Brain (organoid and tissue), 16 donors: ENCODE measurements at places on chromosomes 16 and 17.

DNA sequence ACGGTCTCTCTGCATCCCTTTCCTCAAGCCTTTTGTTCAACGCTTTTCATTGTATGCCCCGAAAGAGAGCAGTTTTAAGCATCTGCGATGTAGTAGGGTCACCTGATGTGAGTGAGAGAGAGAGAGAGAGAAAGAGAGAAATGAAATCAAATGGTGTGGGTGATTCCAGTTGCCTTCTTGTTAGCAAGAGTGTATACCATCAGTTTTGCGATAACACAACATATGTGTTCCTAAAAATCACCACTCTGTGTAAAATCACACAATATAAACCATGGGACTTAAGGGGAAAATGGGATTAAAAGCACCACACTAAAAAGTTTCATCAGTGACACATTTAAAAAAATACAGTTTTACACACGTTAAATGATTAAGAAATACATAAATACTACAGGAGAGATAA lies 1102.7 kb upstream of the EEF2KMT start:
- peak; percentile 92 for DNase-seq

DNA sequence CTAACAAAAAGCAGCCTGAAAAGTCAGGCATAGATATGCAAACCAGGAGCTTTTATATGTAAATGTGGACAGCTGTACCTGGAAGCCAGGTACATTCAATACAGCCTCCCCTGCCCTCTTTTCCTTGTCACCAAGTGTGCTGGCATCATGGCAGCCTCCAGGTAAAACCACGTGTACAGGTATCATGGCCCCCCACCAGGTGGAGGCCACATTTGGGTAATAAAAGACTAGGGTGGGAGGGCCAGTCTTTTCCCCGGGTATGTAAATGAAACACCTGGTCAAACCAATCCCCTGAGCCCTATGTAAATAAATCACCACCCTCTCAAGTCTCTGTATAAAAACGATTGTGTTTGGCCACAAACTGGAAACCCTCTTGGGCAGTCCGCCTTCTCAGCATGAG lies 226.4 kb upstream of the GOT2 start:
- DNase-seq = no peak

GRCh38 chr17:2055292-2056205 lies 646 bp downstream of the HIC1 start:
- no peak for DNase-seq

GRCh38 chr17:4167786-4168185 lies 24.8 kb downstream of the CYB5D2 start:
- DNase-seq = no peak

DNA sequence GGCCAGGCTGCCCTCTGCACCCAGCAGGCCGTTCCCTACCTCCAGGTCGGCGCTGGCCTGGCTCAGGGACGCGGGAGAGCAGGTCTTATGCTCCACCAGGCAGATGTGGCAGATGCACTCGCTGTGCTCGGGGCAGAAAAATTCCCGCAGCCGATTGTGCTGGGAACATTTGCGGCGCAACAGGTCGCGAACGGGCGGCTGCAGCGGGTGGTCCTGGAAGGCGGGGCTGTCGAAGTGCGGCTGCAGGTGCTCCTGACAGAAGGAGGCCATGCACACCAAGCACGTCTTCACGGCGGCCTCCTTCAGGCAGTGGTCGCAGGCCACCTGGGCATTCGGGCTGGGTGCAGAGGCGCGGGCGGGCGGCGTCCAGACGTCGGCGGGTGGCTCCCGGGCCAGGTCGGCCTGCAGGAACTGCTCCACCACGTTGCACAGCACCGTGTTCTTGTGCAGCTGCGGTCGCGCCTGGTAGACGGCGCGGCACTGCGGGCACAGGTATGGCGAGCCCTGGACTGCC lies 439 bp downstream of the TRIM25 start:
- DNase-seq = peak; percentile 19

- DNase-seq = no peak
Observed at GRCh38 chr17:71109697-71110096, 940.4 kb downstream of the KCNJ2 start.

GRCh38 chr17:16923904-16924695 lies 47.8 kb downstream of the TNFRSF13B start:
- no peak for DNase-seq

DNA sequence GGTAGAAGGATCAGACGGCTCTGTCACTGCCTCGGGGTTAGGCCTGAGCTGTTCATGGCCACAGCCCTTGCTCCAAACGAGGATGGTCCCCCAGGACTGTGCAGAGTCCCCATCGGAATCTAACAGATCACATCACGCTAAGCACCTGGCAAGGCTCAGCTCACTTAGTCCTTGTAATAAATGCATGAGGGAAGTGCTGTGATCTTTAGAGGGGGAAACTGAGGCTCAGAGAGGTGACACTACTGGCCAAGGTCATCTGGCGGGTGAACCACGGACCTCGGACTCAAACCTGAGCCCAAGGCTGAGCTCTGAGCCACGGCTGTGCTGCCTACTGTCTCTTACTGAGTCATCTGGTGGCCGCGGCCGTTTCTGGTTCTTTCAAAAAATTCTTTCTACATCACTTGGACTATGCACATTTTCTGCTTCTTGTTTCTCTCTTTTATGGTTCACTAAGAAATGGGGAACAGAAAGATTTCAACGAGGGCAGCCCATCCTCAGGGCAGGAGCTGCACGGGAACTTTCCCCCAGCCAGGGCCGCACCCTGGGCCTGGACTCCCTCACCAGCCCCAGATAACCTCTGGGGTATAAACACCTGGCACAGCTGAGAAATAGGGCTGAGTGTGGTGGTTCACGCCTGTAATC lies 55.6 kb downstream of the COTL1 start:
- DNase-seq = no peak

DNA sequence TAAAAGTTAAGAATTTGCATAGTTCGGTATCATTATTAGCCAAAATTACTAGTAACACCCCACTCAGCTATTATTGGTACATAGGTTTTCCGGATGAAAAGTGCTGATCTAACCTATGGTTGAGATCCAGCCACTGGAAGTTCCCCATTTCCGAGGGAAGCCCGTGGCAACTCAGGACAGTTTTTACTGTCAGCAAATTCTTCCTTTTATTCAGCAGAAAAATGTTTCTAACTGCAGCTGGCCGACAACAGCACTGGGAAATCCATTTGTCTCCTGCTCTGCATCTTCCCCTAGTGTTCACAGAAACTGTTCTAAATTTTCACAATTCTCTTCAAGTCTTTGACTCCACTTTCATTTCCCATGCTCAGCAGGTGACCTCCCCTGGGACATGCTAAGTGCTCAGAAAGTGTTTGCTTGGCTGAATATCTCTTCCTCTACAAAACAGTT lies 15.5 kb upstream of the MMD start:
- no peak for DNase-seq

DNA sequence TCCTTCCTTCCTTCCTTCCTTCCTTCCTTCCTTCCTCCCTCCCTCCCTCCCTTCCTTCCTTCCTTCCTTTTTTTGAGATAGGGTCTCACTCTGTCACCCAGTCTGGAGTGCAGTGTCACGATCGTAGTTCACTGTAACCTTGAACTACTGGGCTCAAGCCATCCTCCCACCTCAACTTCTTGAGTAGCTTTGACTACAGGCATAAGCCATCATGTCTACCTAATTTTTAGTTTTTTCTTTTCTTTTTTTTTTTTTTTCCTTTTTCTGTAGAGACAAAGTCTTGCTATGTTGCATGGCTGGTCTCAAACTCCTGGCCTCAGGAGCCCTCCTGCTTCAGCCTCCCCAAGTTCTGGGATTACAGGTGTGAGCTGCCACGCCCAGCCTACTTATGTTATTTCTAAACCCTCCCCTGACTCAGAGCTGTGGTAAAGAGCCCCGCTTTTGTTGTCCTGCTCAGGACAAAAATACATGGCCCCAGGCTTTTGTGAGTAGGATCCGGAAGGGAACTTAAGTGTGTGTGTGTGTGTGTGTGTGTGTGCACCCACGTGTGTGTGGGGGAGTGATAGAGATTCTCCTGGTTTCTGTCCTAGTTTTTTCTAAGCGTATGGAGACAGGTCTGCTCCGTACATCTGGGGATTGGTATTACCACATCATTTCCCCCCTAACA lies 67.1 kb downstream of the PRKCB start:
- DNase-seq = no peak

DNA sequence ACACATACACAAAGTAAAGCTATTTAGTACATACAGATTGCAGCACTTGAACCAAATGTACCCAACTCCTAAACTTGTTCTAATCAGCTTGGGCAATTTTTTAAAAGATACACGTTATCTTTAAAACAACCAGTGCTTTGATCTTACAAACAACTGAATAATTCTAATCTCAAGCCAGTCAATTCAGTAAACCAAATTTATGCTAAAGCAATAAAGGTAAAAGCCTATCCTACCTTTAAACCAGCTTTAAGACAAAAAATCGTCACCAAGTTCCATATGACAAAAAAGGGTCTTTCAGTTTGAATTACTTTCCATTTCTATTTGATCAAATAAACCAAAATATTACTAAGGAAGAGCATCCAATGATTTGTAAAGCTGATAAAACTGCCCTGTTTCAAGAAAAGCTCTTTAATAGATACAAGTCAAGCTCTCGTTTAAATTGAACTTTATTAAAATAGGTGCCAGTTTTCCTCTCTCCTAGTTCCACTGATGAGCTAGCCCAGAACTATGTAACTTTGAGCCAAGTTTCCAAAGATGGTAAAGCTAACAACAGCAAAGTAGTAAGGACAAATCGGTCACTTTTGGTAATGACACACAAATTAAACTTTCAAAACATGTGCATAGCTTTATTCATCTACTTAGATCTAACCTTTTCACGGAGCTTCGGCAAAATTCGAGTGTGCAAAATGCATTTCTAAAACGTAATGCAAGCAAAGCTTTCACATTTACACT lies 10.2 kb downstream of the CRYBA1 start:
- DNase-seq = no peak

- no peak for DNase-seq
Observed at GRCh38 chr16:17258848-17259713, 211.7 kb downstream of the XYLT1 start.

DNA sequence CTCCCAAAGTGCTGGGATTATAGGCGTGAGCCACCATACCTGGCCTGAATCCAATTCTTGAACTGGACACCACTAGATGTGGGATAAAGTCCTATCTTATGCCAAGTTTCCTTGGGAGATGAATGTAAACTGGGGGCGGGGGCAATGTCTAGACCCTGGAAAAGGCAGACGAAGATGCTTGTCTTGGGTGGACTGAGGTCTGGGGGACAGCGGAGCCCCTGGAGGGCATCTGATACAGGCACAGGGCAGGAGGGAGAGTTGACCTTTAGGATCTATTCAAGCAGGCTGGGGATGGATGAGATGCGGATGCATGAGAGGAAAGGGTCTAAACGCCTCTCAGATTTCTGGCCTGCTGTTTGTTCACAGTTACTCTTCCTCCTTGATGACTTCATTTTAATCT lies 11.7 kb downstream of the C1QTNF1 start:
- DNase-seq = no peak

- DNase-seq = peak; percentile 66
Observed at GRCh38 chr17:45013021-45013997, 38.1 kb downstream of the DCAKD start.

DNA sequence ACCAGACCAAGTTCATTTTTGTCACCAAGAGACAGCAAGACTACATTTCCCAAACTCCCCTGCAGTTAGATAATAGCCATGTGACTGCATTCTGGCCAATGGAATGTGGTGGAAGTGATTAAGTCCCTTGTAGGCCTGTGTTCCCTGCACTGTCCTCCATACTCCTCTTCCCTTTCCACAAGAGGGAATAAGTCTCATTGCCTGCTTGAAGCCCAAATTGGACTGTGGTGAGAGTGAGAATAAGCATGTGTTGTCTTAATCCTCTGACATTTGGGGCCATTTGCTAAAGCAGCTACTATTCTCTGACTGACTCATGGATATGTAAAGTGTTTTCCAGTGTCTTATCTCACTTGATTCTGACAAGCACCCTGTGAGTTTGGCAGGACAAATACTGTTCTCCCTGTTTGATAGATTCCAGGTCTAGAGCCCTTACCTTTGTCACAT lies 20.7 kb downstream of the PIK3R6 start:
- peak; percentile 29 for DNase-seq
